ENCODE measurements at places on chromosomes 7 and 10.

DNA sequence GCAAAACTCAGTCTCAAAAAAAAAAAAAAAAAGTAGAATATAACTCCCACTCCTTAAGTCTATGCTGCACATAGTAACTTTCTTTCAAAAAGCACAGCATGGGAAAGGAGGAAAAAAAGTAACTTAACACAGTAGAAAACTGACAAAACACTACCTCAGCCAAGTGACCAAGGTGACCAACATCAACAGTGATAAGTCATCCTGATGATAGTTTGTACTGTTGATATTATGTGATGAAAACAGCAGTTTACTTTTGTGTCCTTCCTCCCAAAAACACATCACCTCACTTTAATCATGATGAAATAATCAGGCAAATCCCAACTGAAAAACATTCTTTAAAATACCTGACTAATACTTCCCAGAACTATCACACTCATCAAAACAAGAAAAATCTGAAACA, 29.3 kb upstream of the MAT1A start:
- no peak for DNase-seq

- no peak for DNase-seq
Measured at GRCh38 chr10:66799474-66799873, 126.4 kb upstream of the LRRTM3 start.

DNA sequence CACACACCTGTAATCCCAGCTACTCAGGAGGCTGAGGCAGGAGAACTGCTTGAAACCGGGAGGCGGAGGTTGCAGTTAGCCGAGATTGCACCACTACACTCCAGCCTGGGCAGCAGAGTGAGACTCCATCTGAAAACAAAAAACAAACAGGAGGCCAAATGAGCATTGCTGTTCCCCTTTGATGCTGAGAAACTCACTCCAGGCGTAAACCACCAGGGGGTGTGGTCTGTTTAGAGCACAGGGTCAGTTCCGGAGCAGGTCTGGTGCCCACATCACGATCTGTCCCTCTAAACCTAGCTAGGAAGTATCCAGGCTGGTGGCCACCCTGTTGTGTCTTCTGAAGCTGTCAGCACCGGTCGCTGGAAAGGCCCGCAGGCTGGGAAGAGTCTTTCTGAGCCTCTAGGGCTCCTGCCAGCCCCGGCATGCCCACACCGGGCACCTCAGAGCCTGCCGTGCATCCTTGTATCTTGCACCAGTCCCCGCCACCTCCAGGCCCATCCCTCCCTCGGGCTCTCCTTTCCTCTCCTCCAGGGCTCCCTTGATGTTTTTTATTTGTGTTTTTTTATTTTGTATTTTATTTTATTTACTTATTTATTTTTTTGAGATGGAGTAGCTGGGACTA, 66.3 kb upstream of the SH2B2 start:
- DNase-seq, result no peak

DNA sequence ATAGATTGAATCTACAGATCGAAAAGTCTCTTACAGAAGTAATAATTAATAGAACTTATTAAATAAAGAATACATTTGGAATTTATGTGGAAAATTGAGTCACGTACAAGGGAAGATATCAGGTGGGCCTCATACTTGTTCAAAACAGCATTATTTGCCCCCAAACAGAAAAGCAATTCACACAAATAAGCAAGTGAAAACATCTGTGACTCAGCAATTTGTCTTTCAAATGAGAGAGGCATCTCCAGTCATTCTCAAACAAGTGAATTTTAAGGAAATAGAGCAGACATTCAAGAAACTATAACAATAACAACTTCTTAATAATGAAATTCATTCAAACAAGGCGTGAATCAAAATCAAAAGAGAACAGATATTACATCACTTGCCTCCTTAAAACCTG, 50.1 kb downstream of the SEMA3A start:
- DNase-seq, result no peak

DNA sequence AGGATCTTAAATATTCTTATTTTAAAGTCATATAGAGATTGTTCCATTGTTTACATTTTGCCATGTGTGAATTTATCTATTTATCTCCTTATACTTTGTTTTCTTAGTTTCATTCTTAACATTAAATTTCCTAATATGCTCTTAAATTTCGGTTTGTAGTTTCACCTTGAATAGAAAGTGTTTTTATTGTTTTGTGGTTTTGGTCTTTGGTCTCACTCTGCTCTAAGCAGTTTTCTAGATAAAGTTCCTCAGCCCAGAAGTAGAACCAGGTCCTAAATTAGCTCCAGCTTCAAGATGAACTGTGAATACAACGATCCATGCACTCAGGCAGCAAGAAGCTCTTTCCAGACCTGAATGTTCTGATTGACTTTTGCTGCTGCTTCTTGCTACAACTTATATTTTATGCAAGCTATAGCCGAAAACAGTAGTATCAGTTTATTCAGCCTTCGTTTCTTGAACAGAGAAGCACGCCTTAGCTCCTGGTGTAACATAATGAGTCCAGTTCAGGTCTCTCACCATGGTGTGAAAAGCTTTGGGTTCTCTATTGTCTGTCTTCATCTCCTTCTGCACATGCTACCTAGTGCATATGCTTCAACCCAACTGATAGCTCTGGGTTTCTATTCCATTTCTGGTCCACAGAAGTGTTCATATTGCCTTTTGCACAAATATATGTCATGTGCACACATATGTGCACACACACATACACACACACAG, 95.3 kb downstream of the SEM1 start:
- DNase-seq, result no peak

DNA sequence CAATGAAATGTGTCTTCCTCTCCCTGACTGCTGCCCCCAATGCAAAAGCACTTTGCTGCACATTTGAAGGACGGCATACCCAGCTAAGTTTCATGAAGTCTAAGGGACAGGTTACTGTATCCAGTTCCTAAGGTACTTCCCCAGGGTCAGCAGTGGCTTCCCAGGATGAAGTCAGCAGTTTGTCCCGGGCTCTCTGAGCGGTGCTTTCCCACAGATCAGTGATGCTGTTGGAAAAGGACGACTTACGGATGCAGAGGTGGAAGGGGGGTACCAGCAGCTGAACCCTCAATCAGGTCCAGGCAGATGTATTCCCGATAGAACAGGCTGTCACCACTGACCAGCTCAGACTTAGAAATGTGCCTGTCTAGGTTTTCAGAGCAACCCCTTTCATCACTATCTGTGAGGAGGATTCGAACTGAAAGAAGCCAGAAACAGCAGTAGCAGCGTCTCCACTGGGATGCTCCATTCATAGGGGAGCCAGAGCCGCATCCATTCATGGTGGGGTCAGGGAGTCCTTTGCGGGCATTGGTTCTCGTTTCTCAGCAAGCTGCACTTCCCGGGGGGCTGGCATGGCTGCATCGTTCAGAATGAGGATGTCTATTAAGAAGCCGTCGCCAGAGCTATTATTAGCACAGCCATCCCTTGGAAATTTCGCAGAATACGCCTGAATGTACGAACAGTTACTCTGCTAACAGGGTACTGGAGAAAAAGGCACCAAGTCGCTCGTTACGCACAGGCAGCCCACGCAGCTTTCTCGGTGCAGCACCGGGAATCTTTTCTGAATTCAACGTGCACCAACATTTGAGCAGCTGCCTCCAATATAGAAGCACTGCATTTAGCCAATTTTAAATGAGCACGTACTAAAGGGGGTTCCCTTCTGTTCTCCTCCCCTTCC, 303.7 kb downstream of the PRPF18 start:
- no peak for DNase-seq

DNA sequence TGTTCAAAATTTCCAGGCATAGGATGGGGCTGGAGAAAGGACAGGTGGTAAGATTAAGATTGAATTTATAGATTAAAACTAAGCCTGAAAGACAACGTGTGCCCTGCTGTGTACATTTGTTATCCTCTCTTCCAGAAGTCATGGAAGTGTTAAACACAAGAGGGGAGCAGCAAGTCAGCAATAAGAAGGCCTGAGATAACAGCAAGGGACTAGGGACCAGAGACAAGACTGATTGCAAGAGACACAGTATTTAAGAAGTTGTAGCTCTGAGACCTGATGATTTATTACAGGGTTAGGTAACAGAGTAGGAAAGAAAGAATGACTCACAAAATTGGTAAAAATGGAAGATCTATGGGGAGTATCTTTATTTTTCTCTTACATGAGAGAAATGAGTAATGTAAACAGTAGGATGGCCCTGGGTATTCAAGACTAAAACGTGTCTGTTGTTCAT, 55.7 kb upstream of the COL1A2 start:
- no peak for DNase-seq

DNA sequence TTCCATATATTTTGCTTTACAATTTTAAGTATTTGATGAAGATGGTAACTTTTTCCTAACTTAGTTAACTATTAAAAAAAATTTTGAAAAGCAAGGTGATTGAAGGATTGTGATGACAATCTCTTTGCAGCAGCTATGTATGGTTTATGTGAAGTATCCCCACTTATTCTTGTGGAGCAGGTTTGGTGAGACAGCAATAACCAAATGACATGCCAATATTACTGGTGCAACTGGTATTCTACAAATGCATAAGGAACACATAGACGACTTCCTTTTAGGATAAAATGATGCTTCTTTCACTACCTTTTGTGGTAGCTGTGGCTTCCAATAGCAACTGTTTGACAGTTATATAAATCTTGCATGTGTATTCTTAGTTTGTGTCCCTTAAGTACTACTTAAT, 465.3 kb downstream of the PLXDC2 start:
- DNase-seq, result no peak

GRCh38 chr7:68776326-68776725, 821.9 kb upstream of the AUTS2 start:
- no peak for DNase-seq

DNA sequence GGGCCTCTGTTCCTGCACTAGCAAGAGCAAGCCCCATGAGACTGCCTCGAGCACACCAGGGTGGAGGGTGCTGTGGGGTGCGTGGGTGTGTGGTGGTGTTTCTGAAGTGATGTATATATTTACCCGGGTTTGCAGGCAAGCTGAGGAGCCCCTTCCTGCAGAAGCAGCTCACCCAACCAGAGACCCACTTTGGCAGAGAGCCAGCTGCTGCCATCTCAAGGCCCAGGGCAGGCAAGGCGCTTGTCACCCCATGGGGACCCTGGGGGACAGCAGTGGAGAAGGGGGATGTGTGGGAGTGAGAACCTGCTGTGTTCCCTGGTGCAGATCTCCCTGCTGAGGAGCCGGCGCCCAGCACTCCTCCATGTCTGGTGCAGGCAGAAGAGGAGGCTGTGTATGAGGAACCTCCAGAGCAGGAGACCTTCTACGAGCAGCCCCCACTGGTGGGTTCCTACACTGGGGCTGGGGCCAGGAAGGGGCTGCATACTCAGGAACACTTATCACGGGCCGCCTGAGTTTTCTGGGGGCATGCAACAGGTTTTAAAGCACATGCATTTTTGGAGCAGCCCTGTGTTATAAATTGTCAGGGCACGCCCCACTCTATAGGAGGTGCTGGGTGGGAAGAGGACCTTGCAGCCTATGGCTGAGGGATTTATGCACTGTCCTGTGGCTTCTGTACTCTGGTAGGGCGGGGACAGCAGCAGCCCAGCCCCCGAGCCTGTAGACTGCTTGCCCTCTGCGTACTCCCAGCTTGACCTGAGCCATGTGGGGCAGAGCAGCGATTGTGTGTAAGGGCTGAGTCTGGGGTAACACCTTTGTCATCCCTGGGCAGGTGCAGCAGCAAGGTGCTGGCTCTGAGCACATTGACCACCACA, 5.9 kb downstream of the PGAM2 start:
- peak; percentile 73 for DNase-seq

DNA sequence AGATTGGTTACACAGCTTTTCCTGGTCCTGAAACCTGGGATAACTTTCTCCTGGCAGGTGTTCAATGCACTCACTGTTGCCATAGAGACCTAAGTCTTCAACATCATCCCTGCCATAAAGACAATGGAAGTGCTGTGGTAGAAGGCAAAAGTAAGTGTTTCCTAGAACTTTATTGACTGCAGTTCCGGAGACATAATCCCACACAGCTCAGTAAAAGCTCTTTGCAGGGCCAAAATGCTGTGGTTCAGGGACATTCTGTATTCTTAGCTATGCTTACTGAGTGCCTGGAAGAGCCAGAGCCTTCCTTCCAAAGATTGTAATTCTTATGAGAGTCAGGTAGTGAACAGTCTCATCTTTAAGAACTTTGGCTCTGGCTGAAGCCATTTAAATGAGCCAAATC, 5.3 kb downstream of the WIPF3 start:
- DNase-seq, result no peak

GRCh38 chr10:123878666-123879303, 12.8 kb downstream of the CPXM2 start:
- DNase-seq, result no peak

DNA sequence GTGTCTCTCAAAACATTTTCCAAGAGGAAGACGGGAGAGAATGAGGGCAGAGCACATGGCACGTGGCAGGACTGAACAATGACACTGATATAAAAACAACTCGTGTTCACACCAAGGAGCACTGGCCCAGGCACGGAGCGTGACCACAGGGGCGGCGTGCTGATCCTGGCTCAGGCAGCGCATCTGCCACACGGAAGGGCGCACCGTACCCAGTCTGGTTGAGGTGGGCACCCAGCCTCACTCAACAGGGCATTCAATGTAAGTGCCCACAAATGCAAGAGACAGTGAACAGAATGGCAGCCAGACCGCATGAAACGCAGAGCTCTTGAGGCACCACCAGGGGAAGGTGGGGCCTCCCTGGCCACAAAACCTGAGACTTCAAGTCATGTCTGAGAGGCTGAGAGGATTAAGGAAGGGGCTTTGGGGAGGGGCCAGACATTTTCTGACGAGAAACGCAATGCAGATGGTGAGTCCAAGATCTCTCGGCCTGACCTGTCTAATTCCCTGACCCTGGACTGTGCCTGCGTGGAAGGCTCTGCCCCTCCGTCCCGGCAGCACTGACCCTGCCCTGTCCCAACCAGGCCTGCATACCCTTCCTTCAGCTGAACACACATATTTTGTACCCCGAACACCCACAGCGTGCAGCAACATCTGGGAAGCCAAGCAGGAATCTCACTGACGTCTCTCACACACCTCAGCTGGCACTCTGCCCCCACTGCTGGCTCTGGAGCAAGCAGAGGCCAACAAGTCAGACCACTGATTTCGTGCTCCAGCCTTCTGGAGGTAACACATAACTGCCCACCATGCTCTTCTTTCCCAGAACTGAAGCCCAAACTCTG, 35.5 kb downstream of the VOPP1 start:
- no peak for DNase-seq

GRCh38 chr7:92973293-92973731, 136.9 kb upstream of the CDK6 start:
- no peak for DNase-seq

DNA sequence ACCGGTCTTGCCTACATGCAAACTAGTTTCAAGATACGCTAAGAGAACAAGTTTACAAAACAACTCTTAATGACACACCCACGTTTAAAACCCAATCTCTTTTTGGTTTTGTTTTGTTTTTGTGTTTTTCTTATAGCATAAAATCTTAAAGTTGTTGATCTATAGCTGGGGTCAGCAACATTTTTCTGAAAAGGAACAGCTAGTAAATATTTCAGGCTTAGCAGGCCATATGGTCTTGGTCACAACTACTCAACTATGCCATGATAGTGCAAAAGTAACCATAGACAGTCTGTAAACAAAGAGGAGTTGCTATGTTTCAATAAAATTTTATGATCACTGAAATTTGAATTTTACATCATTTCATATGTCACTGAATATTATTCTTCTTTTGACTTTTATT, 327.4 kb downstream of the AGMO start:
- DNase-seq, result no peak

- DNase-seq, result no peak
Measured at GRCh38 chr7:74586258-74587175, 71.0 kb upstream of the GTF2I start.

Data from CD4-positive, alpha-beta T cell treated with Interleukin-1 beta for 1 hour (primary cell).